ENCODE measurements at places on chromosomes 12 and 14.

GRCh38 chr14:102554821-102555819 is 37.3 kb upstream of the RCOR1 start:
- peak; percentile 38 for DNase-seq

DNA sequence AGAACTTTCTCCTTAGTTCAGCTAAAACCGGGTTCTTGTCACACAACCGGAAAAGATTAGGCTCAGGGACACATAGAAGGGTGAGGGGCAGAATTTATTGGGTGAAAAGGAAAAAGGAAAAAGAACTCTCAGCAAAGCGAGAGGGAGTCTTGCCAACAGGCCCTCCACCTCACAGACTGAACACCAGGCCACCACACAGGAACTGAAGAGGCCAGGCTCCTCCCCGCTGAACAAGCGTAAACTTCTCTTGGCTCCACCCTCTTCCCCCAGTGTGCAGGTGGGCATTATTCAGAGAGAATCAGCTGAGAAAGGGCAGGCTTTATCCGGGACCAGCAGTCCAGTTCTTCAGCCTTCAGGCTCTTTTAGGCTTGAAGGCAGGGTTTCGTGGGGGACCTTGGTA is 125.6 kb upstream of the FGD4 start:
- peak; percentile 26 for DNase-seq

DNA sequence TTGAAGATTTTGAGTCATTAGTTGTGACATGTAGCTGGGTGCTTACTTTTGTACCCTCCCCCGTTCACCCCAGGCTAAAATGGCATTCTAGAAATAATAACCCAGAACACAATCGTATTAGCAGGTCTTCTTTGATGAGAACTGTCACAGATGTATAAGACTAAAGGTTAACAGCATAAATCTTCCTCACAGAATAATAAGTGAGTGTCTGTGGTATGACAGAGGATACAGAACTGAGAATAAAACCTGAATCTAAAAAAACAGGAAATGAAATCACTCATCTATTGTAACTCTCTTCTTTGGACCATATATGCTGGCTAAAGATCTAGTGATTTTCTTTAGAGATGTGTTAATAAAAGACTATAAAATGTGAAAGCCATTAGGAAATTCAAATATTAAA is 746.6 kb downstream of the LRFN5 start:
- DNase-seq: no peak

- no peak for DNase-seq
Measured at GRCh38 chr14:96173636-96174475, 30.8 kb upstream of the BDKRB2 start.

DNA sequence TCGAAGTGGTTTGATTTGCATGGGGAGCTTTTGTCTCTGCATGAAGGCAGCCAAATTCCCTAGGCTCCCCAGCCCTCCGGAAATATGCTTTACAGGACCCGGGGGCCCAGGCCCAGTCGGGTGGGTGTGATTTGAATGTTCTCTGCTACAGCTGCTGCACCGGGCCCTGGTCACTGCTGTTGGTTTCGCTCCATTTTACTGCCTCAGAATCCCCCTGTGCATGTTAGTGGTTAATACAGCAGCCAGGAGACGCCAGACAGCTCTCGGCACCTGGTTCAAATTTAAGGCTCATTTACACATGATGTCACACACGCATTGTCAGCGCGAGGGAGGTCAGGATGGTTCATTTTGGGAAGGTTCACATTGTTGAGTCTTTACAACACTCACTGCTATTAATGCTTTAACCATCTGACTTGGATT is 99.6 kb downstream of the SLC38A6 start:
- no peak for DNase-seq

- no peak for DNase-seq
Measured at GRCh38 chr14:95608637-95609235, 73.9 kb downstream of the GLRX5 start.

GRCh38 chr12:38123566-38124246 is 192.9 kb upstream of the ALG10B start:
- DNase-seq: no peak

- DNase-seq: no peak
Measured at GRCh38 chr14:105647784-105648608, 121.6 kb downstream of the TMEM121 start.

DNA sequence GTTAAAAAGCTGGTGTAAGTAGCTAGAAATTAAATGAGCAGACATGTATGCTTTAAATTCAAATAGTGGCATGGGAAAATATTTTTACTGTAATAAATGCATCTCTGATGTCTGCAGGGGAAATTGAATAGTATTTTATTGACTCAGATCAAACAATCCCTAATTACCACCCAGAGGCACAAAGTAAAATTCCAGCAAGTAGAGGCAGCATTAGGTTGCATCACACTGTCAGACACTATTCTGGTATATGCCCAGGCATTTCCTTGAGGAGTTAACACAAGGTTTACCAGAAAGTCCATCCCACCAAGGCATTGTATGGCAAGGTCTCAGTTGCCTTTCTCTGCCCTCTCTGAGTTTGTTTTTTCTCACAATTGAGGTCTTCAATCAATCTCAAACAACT is 201.6 kb upstream of the KITLG start:
- DNase-seq: no peak

DNA sequence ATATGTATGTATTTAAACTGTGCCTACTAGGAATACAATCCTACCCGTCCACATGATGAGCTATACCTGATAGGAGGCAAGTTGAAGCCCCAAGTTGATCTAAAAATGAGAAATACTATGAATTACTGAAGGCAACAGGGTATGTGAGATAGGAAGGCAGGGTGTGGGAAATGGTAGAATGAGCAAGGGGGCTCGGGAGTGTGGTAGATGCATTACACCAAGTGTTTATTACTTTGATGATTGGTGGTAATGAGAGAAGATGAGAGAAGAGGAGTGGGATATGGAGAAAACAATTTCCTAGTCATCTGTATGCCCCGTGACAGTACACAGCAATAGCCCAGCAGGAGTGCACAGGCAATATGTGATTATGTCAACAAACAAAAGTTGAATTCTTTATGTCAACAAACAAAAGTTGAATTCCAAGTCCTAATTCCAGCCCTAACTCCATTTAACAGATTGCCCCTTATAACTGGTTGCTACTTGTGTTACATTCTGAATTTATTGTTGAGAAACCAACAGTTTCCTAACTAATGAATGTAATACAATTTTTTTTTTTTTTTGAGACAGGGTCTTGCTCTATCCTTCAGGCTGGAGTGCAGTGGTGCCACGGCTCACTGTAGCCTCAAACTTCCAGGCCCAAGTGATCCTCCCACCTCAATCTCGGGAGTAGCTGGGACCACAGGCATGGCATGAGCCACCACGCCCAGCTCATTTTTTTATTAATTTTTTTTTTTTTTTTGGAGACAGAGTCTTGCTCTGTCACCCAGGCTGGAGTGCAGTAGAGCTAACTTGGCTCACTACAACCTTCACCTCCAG is 2.5 kb downstream of the LPCAT3 start:
- DNase-seq: no peak

GRCh38 chr12:107436836-107437235 is 248.8 kb upstream of the PWP1 start:
- DNase-seq: no peak

- no peak for DNase-seq
Measured at GRCh38 chr14:89531661-89532335, 114.8 kb upstream of the FOXN3 start.

- DNase-seq: no peak
Measured at GRCh38 chr12:42221726-42222125, 16.3 kb downstream of the YAF2 start.
